ENCODE measurements at places on chromosomes 6 and 20.

GRCh38 chr6:161101517-161101916, 109.9 kb downstream of the MAP3K4 start:
- DNase-seq: no peak

- DNase-seq: no peak
Measured at GRCh38 chr6:122484760-122485159, 13.2 kb upstream of the SERINC1 start.

GRCh38 chr6:145699462-145699861, 35.9 kb downstream of the EPM2A start:
- no peak for DNase-seq

GRCh38 chr6:7642791-7643190, 52.8 kb downstream of the SNRNP48 start:
- DNase-seq: no peak
